ENCODE measurements at places on chromosomes 4 and X.

- DNase-seq: no peak
Observed at GRCh38 chrX:39043838-39044550, 242.7 kb downstream of the MID1IP1 start.

DNA sequence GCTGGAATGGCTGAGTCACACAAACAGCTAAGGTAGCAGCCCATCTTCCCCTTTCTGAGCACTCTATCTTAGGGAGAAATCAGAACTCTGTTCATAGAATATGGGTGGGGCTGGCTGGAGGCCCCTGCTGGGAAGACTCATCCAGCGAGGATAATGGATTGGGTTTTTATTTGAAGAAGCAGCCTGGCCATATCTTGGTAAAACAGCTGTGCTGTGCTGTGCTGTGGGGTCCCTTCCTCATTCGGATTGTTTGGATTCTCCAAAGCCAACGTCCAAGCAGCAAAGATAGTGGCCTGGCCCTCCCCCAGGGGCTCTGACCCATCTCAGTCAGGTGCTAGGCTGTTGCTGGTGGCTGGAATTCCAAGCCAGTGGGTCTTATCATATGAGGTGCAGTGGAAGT, 63.8 kb downstream of the ZNF718 start:
- no peak for DNase-seq

DNA sequence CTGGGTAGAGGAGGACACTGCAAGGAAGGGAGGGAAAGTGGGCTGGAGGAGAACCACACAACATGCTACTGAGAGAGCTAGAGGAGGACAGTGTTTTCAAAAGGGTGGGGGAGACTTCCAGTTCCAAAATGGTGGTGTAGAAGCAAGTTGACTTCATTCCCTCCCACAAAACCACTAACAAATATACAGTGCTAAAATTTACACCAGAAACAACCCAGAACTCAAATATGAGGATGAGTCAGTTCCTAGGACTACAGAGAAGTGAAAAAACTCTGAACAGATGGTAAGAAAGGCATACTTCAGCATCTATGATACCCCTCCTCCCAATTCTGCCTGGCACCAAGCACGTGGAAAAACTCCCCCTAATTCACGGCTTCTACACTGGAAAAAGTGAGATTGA, 9.8 kb downstream of the AADAT start:
- no peak for DNase-seq

DNA sequence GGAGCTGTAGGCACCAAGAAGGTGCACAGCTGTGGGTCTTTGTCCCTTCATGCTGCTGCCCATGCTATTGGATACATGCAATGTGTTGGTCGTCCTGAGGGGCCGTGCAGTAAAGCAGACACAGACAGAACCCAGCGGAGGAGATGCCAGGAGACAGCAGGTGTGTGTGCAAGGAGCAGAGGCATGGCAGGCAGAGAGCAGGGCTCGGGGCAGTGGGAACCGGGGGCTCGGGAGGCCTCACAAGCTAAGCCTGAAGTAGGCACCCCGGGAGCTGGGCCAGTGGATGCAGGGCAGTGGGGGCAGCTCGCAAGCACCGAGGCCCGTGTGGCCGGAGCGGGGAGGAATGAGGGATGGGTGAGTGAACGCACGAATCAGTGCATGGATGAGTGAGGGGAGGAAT, 13.2 kb downstream of the HTRA3 start:
- no peak for DNase-seq

DNA sequence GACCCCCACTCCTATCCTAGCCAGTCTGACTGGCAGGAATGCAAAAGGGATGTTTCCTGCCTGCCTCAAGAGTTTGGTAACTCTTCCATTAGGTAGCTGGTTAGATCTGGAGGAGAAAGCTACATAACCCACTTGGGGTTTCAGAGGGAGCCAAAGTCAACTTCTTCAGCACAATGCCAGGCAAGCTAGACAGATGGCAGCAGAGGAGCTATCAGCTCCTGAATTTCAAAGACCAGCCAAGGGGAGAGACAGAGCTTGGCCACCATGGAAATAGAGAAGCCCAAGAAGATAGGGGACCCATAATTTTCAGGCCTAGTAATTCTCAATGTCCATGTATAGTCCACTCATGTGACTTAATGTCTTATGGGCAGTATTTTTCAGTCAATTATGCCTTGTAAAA, 56.4 kb downstream of the PGRMC1 start:
- DNase-seq: no peak

DNA sequence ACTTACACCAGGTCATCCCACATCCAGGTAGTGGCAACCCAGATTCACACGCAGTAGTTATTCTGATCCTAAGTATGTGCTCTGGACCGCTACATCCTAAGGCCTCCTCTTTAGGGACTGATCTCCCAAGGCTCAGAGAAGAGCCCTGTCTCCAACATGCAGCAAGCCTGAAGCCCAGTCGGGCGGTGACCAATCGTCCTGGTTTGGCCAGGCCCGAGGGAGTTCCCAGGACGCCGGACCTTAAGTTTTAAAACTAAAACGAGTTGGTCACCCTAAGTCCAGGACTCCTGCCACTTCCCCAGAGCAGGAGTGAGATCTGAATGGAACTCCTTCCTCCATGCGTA, 385 bp downstream of the LYAR start:
- DNase-seq: no peak

DNA sequence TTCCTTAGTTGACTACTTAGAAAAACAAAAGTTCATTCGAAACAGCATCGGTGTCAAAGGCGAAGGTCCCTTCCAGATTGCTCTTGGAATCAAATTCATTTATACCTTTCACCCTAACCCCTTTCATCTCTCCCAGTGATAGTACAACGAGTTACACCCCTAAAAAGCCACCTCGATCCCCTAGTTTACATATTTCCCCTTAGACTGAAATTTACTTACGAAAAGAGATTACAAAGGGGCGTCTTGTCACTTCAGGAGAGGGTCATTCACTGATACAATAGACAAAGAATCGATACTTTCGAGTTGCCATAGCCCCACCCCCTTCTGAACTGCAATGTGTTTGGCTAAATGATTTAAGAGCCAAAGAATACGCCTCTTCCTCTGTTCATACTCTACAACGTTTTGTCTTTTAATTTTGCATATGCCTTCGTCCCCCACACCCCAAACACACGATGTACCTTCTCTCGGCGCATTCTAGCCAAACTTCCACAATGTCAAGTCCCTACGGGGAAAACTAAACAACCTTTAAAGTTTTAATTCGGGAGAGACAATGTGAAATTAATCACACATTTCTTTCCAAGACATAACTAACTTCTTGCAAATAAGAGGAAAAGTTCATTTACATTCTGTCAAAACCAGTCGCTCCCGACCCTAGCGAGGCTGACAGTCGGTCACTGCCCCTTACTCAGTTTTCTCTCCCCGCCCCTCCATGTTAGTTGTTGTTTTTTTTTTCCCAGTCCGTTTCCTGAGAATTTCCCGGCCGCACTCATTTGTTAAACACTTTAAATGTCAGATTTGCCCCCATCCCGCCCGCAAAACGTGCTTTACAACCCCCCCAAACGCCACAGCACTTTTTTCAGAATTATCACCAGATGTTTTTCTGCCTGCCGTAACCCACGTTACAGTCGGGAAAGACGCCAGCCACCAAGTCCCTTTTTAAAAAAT, 88.6 kb downstream of the HPRT1 start:
- no peak for DNase-seq

- DNase-seq: no peak
Observed at GRCh38 chr4:10003666-10004065, 17.6 kb downstream of the SLC2A9 start.

DNA sequence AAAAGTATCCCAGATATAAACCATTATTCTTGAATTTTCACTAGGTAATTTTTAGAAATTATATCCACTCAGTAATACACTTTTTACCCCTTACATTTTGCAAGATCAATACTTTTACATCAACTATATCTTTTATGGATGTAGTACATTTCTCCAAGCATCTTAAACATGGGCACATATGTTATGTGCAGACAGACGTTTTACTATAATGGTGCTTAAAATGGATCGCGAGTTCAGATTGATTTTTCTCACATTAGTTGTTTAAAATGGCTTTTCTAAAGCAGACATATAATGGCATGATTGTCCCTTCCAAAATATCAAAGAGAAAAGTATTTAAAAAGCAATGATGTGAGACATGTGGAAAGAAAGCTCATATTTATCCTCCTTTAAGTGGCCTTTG, 786.1 kb downstream of the PDHA2 start:
- DNase-seq: no peak

GRCh38 chr4:158912806-158913205, 144.0 kb downstream of the FNIP2 start:
- no peak for DNase-seq

DNA sequence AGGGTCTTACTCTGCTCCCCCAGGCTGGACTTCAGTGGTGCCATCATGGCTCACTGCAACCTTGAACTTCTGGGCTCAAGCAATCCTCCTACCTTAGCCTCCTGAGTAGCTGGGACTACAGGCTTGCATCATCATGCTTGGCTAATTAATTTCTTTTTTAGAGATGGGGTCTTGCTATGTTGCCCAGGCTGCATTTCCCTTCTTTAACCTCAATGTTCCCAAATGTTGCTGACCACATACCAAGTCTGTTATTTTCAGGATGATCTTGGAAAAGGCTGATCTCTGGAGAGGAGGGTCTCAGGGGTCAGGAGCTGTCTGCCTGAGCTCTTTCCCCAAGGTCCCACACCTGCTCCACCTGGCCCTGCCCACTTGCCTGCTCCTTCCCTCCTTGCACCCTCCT, 13.0 kb downstream of the CACNA1F start:
- no peak for DNase-seq

DNA sequence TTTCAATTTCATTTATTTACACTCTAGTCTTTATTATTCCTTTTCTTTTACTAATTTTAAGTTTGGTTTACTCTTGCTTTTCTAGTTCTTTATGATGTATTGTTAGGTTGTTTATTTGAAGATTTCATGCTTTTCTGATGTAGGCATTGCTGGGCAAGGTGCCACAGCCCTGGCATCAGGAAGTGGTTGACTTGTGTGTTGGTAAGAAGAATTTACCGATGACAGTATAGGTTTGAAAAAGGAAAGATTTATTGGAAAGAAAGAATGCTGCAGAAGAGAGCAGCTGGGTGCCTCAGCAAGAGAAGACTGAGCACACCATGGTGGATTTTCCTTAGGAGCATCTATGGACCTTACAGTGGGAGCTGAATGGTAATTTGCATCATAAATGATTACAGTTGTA, 153.2 kb downstream of the KLF8 start:
- no peak for DNase-seq

DNA sequence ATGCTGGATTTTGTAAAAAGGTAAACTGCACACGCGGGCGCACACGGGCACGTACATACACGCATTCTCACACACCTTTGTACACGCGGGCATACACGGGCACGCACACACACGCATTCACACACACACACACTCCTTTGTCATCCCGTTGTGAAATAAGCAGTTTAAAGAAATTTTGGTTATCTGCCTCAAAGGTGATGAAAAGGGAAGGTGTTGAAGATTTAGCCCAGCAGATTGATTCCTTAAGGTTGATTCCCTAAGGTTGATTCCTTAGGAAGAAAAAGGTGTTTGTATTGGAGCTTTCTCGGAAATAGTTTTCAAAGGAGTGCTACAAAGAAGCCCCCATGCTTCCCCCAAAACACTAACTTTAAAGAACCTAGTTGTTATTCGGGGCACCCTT, 693 bp downstream of the ATP10D start:
- DNase-seq: no peak

DNA sequence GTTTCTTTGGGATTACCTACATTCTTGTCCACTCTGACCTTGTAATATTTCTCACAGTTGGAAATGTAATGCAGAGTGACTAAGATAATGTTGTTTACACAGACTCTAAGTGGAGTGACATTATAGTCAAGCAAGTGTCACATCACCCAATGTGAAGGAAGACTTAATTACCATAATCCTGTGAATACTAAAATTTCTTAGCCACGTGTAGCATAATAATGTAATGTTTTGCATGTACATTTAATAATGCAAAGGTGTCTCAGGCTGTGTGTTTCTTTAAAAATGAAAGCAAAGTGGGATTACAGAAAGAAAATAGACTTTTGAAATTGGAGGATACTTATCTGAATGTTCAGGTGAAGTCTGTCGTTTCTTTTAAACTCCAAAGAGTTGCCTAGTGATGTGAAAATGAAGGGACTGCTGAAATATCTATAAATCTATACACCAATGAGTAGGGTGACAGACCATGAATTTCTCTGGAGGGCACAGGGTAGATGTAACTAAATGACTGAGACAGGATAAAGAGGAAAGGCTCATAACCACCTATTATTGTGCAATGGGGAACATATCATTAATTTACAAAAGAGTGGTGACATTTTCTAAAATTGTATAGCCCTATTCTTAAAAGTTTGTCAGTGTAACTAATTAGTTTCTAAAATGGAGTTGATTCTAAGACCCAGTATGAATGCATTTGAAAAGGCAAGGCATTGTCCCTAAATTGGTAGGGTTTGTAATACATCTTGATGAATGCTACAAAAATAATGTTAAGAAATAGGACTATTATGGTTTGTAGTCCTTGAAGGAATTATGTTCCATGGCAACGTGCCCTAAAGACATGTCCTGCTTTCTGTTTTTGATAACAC, 235.7 kb downstream of the DACH2 start:
- DNase-seq: no peak
